ENCODE measurements at places on chromosomes 2 and 18.

DNA sequence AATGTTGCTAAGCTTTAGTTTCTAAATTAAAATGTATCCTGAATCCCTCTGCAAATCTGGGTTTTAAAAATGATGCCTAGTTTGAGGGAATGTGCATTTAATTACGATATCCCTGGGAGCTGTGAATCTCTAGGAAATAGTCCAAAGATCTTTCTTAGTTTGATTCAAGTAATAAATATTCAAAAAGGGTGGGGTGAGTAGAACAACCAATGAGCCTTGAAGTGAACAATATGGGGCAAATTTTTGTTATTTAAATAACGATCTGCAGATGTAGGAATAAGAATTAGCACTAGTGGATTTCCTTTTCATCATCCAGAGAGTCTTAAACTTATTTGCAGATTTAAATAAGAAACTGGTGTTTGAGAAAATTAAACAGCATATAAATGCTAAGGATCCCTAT is 106.3 kb downstream of the ACVR1 start:
- DNase-seq, result no peak

DNA sequence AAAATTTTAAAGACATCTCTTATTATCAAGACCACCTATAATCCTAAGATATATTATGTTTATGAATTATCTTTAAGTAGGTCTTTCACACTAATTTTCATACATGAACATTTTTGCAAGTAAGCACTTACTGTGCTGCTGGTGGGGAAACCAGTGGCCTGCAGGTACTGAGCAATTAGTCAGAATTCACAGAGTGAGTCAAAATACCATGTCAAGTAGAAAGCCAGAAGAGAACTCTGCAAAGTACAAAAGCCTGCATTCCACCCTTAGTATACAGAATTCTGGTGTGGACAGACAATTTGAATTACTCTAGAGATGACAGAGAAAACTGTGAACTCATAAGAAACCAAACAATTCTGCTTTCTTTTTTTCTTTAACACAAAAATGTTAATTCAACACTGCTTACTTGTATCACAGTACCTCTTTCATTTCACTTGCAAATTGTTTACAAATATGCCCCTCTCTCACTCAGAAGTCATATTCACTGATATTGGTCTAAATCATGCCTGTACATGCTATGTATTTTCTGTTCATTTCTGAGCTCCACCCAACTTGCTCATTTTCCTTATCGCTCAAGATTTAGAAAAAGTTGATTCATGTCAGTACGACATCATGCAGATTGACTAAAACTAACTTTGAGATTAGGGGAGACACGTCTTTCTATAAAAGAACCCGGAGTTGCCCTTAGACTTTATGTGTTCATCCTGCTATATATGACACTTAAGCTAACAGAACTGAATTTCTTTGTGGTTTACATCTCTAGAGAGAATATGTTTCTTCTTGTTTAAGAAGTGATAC is 182.9 kb downstream of the IKZF2 start:
- no peak for DNase-seq

GRCh38 chr2:238848691-238848975 is 748 bp downstream of the TWIST2 start:
- DNase-seq, result no peak

DNA sequence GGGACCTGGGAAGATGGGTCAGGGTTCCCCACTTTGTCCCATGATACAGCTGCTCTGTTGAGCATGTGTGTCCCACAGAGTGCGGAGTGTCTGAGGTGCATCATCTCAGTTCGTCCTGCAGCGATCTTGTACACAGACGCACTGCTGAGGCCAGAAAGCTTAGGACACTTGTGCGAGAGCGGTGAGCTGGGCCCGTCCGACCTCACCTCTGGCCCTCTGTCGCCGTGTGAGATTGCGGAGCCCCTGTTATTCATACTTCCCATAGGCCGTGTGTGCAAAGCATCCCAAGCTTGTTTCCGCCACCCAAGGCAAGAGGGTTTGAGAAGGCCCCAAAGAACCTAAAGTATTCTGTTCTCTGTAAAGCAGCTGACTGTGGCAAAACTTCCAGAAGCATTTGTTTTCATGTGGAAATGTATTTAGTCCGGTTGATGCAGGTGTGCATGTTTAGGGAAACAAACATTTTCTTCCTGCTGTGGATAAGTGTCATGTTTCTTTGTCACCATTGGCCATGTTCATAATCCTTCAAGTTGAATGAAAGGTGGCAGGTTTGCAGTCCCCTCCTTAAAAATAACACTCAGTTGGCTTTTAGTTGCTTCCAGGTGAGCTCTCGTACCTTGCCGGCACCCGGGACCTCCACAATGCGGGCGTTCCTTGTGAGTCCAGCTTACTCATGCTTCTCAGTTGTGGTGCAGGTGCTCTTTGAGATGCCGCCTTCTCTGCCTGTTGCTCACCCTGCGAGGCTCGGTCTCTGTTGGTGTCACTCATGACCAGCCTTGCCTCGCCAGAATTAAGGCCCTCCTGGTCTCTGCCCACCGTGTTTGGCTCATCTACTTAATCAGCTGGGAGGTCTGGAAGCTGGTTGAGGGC is 5.3 kb downstream of the AGAP1 start:
- no peak for DNase-seq

- no peak for DNase-seq
Measured at GRCh38 chr2:232927032-232927792, 57.1 kb downstream of the SNORC start.

- DNase-seq, result no peak
Measured at GRCh38 chr2:20027705-20028434, 15.4 kb upstream of the MATN3 start.
